ENCODE measurements at places on chromosomes 12 and 14.
A peak's percentile ranks its signal among the peaks of the same experiment; 100 is the strongest.

DNA sequence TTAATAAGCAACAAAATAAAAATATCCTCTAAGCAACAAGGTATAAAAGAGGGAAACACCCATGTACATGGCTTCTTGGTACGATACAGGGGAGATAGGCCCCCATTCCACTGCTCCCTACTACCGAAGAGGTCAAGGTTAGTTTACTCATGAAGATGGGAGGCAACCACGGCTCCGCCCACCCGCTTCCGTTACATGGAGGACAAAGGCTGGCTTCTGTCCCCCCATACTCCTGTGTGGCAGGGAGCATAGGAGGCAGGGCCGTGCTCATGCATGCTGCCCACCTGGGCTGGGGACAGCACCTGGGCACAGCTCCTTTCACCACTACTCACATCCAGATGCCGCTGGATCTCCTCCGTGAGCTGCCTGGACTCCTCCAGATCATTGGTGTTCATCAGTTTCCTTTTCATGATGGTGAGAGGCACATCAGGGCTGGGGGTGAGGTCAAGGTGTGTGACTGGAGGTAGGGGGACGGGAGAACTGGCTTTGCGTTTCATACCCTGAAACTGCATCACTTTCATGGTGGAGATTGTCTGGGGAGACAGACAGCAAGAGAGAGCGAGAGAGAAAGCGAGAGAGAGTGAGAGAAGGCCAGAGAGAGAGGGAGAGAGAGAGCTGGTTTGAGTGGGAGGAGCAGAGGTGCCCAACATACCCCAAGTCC, 39.0 kb downstream of the LGMN start:
- DNase-seq: no peak

GRCh38 chr12:107026806-107027635, 40.1 kb upstream of the MTERF2 start:
- no peak for DNase-seq

DNA sequence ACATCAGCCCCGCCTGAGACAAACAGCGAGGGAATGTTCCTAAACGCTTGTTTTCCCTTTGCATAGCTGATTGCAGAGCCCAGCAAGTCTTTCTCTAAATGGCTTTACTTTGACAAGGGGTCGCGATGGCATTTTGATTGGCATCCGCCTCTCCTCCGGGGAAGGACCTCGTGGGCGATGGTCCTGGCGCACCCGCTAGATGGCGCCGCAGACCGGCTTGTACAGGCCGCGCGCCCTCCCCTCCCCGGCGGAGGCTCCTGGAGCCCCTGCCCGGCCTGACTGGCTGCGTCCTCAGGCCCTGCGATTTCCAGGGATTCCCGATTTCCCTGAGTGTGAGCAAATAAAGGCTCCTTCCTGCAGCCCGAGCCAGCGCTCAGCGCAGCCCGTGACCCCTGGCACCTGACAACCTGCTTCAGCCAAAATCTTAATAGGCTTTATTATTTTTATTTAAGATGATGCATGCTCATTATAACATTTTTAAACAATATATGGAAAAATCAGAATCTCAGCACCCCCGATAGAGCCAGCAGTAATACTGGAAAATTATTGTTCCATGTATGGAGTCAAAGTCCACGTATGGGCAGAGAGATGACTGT, 468.3 kb downstream of the AACS start:
- DNase-seq: no peak

- DNase-seq: no peak
Measured at GRCh38 chr12:48744251-48745008, 27.9 kb upstream of the CCNT1 start.

GRCh38 chr12:89040146-89040964, 311.9 kb downstream of the DUSP6 start:
- no peak for DNase-seq

GRCh38 chr12:128471491-128471890, 204.5 kb downstream of the TMEM132C start:
- DNase-seq: no peak

GRCh38 chr14:36818246-36818645, 156.6 kb downstream of the PAX9 start:
- no peak for DNase-seq

DNA sequence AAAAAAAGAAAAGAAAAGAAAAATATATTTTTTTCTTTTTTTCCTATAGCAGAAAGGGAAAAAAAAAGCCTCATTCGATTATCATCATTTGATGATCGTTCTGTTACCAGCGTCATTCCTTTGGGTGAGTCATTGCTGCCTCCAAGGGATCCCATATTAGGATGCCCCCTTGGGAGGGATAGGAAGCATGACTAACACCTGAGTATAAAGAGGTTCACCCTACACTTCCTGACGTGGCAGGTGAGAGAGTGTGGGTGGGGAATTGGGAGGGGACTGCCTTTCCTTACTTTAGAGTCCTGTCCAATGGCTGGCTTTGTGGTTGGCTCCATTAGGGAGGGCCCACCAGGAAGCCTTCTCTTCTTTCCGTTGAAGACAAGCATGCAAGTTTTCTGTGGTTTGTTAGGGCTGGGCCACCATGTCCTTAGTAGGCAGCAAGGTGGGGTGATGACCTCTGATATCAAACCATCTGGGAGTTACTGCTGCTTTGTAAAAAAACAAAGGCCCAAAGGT, 56.1 kb upstream of the FUT8 start:
- DNase-seq: peak; percentile 90

DNA sequence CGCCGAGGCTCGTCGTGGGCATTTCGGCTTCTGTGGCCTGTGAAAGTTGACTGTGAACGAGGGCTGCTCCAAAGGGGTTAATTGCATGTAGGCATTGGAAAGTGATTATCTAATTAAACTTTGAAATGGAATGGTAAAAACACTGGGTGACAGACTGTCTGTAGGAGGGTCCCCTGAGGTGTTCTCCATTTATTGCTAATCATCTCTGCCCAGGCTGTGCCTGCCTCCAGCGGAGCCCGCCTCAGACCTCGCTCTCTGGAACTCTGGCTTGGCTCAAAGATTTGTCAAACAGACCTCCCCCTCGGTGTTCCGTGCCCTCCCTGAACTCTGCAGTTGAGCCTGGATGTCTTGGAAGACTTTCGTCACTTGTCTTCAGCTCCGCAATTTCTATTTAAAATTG, 50.2 kb upstream of the VRK1 start:
- no peak for DNase-seq

GRCh38 chr12:76043377-76043776, 11.8 kb upstream of the PHLDA1 start:
- DNase-seq: no peak

GRCh38 chr12:122085591-122085990, 7.0 kb downstream of the MLXIP start:
- DNase-seq: no peak

DNA sequence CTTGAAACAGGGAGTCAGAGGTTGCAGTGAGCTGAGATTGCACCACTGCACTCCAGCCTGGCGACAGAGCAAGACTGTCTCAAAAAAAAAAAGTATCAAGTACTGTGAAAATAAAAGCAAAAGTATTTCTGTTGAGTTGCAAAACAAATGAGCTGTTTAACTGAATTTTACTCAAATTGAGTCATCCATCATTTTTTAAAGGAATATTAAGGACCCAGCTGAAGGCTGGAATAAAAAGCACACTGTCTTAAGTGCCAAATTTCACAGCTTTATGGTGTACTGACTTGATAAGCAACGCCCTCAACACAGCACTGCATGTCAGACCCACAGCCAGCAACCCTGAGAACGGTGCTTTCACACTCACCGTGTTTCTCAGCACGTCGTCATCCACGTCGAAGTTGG, 57.9 kb downstream of the AMN start:
- no peak for DNase-seq

DNA sequence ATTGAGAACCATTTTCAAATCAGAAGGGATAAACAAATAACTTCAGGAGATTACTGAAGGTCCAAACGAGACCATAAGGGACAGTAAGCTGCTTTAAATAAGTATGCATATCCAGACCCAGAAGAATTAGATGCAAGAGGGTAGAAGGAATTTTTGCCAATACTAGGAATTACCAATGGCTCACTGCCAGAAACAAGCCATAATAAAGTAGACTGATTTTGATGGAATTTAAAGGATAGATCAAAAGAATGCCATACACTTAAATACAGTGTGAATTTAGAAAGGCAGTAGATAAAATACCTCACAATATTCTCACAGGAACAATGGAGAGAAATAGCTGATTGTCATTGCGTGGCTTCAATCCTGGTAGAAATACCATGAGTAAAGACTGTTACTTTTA, 5.3 kb downstream of the ANKS1B start:
- DNase-seq: no peak

GRCh38 chr14:28398506-28398905, 368.1 kb upstream of the FOXG1 start:
- no peak for DNase-seq

DNA sequence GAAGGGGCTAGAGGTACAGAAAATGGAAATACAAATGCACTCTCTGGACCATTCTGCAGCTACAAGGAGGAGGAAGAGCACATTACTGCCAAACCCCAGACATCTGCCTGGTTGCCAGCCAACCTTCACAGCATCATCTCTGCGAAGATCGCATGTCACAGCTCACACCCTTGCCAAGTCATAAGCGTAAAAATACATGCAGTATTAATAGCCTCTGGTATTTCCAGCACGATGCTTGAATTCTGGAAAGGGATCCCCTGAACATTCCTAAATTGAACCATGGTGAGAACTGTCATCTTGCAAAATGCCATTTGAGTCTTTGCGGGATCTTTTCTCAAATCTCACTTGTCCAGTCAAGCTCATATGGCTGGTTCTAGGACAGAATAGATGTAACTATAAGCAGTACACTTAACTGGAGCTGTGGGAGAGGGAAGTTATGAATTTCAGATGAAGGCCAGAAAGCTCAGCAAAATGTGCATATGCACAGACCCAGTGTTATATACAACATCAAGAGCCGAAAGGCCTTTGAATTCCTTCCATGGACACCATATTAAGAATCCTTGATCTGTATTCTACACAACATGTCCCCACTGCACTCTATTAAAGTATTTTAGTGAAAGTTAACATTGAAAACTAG, 211.6 kb downstream of the DUSP6 start:
- no peak for DNase-seq

GRCh38 chr12:97168804-97169203, 261.7 kb downstream of the NEDD1 start:
- DNase-seq: no peak

- DNase-seq: no peak
Measured at GRCh38 chr12:76417116-76417515, 68.9 kb upstream of the BBS10 start.

DNA sequence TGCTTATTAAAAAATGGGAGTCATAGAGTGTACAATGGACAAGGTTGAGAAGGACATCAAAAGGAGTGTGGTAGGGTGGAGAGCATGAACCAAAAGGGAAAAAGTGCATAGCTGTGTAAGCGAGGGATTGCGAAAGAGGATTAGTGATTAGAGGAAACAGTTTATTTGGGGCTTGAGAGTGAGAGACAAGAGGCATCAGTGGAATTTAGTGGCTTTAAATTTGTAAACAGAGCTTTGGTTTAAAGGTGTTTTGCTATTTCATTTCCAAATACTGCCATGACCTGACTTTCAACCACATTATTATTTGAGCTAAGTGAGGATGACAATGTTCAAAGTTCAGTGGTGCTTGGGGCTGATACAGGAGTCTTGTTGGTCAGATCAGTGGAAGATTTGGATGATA, 53.4 kb downstream of the SLC16A7 start:
- DNase-seq: no peak

DNA sequence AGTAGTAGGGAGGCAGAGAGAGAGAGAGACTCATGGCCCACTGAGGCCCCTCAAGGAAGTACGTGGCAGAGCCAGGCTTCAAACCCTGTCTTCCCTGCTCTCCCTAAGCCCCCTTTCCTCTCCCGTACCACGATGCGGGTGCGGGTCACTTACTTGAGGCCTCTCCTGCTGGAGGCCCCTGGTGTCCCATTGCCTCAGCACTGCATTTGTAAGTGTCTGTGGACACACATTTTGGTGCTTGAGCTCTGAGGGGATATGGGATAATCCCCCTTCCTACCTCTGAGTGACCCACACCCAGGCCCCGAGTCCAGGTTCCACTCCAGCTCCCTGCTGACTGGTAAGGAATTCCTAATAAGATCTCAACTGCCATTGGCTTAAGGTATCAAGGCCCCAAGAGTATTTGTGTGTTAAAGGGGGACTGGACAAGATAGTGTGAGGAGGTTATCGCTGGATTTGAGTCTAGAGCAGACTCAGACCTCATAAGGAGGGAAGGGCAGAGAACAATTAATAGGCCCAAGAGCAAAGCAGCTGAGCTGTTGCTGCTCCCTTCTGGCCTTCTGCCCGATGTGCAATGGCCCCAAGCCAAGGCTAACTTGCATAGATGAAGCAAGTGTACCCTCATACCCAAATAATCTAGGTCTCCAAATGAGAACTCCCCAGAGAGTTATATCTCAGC, 71.9 kb downstream of the CRACR2A start:
- no peak for DNase-seq

GRCh38 chr12:54526812-54527630, 22.4 kb upstream of the PDE1B start:
- no peak for DNase-seq

GRCh38 chr12:25376985-25377384, 126.3 kb upstream of the KRAS start:
- DNase-seq: no peak

DNA sequence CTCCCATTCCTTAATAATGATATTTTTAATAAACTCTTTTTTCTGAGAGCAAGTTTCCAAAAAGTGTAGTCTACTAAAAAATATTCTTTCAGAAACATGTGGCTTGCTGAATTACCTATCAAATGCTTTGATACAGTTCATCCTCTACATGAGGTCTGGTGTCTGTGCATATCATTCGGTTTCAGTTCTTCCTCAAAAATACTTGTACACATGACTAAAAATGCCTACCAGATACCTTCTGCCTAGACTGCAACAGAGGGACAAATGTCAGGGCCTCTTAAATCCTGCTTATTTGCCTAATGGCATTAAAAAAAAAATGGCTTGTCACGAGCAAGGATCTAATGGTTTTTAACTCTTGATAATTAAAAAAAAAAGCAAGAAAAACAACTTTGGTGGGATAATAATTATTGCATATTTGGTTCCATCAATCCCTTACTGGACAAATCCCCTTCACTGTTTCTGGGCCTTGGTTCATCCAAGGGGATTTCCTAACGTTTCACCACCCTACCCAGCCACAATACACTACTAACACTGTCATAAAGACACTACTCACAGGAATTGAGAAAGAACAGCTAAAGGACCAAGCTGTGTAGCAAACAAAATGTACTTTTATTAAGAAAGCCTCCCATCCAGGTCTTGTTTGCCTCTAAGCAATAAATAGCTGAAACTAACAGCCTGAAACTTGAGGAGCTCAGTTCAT, 45.7 kb downstream of the PARP11 start:
- DNase-seq: no peak

DNA sequence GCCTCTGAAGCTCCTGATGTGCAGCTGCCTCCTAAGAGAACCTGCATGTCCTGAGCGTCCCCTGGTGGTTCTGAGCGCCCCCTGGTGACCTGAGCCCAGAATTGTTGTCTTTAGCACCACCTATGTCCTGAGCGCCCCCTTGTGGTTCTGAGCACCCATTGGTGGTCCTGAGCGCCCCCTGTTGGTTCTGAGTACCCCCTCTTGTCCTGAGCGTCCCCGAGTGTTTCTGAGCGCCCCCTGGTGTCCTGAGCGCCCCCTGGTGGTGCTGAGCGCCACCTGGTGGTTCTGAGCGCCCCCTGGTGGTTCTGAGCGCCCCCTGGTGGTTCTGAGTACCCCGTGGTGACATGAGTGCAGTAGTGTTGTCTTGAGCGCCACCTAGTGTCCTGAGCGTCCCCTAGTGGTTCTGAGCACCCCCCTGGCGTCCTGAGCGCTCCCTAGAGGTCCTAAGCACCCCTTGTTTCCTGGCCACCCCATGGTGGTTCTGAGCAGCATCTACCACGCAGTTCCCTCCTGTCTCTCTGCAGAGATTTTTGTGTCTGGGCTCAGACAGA, 782.5 kb downstream of the TMEM121 start:
- DNase-seq: no peak

Measured in HS-5 (cell line).